AML-193 (cell line): ENCODE measurements at places on chromosomes 6 and 20.

DNA sequence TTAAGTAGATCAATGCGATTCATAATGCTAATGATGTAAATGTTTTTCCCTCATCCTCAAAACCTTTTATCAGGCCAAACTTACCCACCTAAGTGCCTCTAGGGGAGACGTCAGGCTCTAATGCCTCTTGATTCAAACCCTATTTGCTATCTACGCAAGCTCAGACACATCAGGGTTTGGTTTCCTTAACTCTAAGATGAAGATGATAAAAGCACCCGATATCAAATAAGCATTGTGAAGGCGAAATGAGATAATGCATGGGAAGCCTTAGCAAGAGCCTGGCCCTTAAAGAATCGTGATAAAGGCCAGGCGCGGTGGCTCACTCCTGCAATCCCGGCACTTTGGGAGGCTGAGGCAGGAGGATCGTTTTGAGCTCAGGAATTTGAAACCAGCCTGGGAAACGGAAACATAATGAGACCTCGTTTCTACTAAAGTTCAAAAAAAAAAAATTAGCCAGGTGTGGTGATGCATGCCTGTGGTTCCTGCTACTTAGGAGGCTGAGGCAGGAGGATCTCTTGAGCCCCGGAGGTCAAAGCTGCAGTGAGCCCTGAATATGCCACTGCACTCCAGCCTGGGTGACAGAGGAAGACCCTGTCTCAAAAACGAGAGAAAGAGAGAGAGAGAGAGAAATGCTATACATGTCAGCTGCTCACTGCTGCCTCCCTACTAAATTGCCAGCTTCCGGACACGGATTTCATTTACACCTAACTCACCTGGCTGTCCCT is 13.5 kb downstream of the CNKSR3 start:
- no peak for DNase-seq

GRCh38 chr6:113306552-113307145 is 550.5 kb upstream of the MARCKS start:
- no peak for DNase-seq

- DNase-seq, result no peak
These were observed 124.1 kb upstream of the THEMIS start for GRCh38 chr6:128024969-128025368.

DNA sequence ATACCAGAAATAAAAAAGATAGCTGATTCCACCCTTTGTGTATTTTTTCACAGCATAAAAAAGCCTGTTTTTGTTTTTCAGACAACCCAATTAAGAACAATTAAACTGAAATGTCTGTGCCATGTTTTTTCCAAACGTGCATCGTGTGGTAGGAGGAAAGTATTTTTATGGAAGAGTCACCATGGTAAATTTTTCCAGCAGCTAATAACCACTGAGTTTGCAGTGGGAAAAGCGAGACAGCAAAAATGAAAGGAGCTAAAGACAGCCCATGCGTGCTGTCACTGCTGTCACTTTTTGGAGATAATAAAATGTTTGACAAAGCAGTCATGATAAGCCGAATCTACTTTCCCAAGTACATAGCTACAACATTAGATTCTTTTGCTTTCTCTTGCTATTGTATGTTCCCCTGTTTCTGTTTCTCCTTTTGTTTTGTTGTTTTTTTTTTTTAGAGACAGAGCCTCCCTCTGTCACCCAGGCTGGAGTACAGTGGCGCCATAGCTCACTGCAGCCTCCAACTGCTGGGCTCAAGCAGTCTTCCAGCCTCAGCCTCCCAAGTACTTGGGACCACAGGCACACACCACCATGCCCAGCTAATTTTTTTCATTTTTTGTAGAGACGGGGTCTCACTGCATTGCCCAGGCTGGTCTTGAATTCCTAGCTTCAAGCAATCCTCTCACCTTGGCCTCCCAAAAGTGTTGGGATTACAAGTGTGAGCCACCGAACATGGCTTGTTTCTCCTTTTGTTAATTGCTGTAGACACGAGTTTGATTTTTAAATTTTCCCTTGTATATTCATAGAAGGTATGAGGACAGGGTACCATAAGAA is 261.3 kb downstream of the TMEM242 start:
- DNase-seq, result no peak

DNA sequence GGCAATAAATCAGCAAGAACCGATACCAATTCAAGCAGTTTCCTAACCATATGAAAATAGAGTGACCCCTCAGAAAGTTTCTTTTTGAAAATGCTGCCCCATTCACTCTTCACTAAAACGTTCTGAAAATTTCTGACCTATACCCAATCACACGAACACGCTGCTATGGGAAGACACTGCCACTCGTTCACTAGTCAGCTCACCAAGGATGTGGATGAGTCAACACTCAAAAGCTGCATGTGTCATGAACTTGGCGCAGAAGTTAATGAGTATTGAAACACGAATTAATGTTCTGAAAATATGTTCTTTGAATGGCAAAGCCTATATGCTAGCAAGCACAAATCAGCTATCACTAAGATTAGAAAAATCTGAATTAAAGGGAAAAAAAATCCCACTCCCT is 84.2 kb downstream of the PREP start:
- DNase-seq, result no peak

GRCh38 chr6:81741689-81742088 is 10.8 kb downstream of the TENT5A start:
- no peak for DNase-seq

DNA sequence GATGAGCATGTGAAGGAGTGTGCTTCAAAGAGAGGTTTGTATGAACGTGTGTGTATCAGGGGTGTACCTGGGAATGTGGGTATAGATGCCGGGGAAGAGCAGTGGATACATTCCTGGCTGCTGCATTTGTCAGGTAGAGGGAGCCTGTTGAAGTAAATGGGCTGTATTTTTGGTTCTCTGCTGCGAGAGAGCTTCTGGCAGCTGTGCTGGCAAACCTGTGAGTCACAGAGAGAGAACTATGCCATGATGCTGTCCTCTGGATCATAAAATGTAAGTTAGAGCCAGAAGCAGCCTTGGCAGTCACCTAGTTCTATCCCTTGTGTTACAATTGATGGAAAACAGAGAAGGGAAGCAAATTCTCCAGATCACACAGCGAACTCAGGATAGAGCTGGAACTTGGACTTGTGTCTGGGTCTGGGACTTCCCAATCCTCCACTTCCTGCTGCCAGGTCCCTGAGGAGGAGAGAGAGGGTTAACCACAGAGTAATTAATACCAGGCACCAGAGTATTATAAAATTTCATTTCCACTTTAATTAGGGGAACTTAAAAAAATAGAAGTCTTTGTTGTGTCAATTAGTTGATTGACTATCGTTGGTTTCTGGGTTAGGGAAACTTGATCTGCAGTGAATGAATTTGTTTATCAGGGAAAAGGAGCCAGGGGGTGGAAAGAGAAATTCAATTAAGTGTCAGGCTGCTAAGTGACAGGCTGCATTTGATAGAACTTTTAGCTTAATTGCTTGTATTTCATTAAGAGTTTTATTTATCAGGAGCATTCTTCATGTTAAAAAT is 41.1 kb upstream of the GTSF1L start:
- no peak for DNase-seq

GRCh38 chr20:59071216-59071615 is 28.6 kb upstream of the PRELID3B start:
- DNase-seq, result no peak

- no peak for DNase-seq
These were observed 33.7 kb downstream of the NINL start for GRCh38 chr20:25551413-25552215.

DNA sequence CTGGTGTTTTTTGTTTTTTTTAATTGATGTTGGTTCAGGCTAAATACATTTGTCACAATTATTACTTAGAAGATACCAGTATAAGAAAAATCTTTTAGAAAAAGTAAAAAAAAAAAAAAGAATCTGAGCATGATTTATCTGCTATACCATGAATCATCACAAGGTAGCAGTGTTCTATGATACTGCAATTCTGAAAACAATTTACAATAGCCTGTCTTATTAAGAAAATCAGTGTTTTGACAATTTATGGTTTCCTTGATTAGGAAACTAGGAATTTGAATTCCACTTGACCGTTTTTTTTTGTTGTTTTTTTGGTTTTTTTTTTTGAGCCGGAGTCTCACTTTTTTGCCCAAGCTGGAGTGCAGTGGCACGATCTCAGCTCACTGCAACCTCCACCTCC is 9.3 kb upstream of the MAK start:
- DNase-seq, result peak; percentile 31

- DNase-seq, result no peak
These were observed 65.8 kb upstream of the SNRPB2 start for GRCh38 chr20:16664020-16664419.

DNA sequence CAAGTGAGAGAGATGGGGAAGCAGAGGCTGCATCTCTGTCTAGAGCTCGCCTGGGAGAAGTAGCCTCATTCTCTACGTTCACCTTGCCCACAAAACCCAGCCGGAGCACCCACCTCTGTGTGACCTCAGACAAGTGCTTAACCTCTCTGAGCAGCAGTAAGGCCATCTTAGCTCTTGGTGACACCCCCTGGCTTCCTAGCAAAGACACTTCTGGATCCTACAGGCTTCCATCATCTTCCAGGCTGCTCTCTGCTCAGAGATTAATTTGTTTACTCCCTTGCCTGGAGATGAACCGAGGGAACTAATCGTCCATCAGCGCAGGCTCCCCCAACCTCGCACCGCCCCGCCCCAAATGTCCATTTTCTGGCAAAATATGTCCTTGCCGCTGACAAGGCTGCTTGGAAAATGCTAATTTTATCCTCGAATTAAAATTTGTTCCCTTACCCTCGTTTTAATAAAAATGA is 24.0 kb upstream of the CTNNBL1 start:
- no peak for DNase-seq
